Dermis microvascular lymphatic vessel endothelial cell (primary cell): ENCODE measurements at places on chromosomes 11 and 22. TPM values are rescaled to one million over a fixed set of nuclear protein-coding genes. Genes with fewer than 3 reads are reported as not detected.

The MS4A2 gene
- total RNA-seq = not detected in 2 replicates

- no peak for DNase-seq
These were observed 157.0 kb downstream of the GRIK4 start for GRCh38 chr11:120668537-120668936.

GRCh38 chr11:20258376-20258895 lies 98.2 kb upstream of the DBX1 start:
- DNase-seq = no peak

DNA sequence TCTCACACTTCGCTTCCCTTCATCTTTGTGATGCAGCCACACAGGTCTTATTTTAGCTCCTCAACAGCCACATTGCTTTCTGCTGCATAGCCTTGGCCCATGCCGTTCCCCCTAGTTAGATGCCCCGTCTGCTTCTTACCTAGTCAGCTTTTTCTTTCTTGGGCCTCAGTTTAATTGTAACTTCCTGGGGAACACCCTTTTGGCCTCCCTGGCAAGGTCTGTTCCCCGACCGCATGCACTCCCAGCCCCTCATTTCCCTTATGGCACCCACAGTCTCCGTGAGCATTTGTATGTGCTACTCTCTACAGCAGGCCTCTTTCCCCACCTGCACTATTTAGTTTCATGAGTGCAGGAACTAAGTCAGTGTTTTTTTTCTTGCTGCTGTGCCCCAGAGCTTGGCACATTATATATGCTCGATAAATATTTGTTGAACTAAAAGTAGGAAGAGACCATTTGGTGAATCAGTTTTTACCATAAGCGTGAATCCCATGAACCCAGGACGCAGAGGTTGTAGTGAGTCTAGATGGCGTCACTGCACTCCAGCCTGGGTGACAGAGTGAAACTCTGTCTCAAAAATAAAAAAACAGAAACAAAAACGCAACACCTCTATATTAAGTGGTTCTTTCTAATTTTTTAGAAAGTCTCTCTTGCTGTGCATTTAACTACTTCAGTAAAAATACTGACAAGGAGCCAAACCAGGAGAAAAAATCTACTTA lies 38.5 kb downstream of the TNRC6B start:
- DNase-seq = no peak

GRCh38 chr11:20963596-20963995 lies 294.2 kb downstream of the NELL1 start:
- DNase-seq = no peak

DNA sequence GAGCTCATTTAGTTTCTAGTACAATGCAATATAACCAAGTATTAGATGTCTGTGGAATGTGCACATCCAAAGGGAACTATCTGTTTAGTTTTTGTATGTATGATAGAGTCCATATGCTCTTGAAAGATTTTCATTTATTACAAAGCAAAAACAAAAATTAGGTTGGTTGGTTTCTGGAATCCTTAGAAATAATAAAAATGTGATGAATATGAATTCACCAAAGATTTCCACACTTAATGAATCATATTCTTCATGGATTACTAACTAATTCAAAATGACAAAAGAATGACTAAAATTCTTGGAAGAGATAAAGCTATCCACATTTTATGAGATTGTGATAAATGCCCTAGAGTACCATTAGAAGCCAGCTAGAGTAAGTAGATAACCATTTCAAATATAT lies 261.1 kb downstream of the SBF2 start:
- no peak for DNase-seq

DNA sequence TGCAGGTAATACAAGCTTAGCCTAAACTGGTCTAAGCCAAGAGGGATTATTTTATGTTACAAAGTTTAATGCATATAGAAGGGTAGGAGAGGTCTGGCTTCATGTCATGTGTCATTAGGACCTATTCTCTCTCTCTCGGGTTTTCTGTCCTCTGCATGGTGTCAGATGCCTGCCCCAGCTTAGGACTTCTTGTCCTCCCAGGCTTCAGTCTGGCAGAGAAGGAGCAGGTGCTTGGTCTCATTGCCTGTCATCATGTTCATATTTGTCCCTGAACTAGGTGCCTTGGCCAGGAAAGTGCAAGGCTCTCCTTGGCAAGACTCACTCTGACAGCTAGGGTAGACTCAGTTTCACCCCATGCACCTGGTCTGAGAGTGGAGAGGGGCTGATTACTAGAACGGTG lies 126.3 kb downstream of the ADAMTS15 start:
- DNase-seq = no peak
